CD4-positive, CD25-positive, alpha-beta regulatory T cell (primary cell): ENCODE measurements at places on chromosomes 16 and 17.

- peak; percentile 46 for DNase-seq
These were observed 200.8 kb downstream of the PRKCB start for GRCh38 chr16:24036614-24037013.

GRCh38 chr17:11986179-11986941, 10.9 kb downstream of the ZNF18 start:
- no peak for DNase-seq

DNA sequence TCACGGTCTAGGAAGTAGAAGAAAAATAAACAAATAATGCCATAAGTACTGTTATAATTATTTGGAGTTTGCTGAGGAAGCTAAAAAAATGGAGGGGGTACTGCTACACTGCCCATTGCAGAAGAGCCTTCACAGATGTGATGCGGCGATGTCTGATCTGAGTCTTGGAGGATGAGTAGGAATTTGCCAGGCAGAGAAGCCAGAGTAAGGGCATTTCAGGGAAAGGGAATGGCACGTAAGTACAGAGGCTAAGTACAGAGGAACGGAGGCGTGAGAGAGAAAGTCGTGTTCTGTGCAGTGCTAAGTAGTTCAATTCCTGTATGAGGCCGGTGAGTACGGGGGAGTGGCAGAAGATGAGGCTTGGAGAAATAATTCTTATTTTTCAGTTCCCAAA, 741 bp upstream of the GRB2 start:
- no peak for DNase-seq

DNA sequence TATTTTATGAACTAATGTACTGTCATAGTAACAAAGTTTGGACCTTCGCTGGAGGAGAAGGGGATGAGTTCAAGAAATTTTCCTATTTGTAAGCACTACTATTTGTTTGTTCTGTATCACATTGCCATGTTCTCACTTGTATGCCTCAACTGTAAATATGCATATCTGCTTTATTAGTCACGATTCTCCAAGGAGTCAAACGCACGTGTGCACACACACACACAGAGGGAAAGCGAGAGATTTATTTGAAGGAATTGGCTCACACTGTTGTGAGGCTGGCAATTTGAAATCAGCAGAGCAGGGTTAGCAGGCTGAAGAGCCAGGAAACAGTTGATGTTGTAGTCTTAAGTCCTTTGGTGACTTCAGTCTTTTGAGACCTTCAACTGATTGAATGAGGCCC, 24.9 kb upstream of the MYH2 start:
- no peak for DNase-seq

- DNase-seq: no peak
These were observed 8.5 kb downstream of the SNN start for GRCh38 chr16:11676799-11677198.

GRCh38 chr17:82160075-82160474, 52.6 kb downstream of the CCDC57 start:
- no peak for DNase-seq

DNA sequence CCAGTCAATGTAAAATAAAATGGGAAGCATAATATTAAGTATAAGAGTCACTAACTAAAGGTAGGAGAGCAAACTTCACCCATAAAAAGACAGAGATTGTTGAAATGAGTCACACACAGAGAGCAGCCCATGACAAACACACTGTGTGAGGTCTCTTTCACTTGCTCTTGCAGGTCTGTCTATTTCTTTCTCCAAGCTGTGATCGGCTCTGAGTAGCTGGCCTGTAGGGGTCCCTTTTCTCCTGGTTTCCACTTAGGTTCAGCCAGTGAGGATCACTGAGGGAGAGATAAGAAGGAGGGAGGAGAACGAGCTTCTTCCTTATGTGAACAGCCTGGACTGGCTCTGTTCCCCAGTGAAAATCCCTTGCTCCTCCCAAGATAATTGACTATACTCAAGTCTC, 133.7 kb upstream of the HS3ST3A1 start:
- no peak for DNase-seq

GRCh38 chr16:30846649-30847402, 47.1 kb downstream of the BCL7C start:
- DNase-seq: no peak
